Substantia nigra (tissue), 51 donors: ENCODE measurements at places on chromosomes 1 and 21.

GRCh38 chr21:38460171-38460742 lies 38.0 kb downstream of the ERG start:
- DNase-seq: no peak

DNA sequence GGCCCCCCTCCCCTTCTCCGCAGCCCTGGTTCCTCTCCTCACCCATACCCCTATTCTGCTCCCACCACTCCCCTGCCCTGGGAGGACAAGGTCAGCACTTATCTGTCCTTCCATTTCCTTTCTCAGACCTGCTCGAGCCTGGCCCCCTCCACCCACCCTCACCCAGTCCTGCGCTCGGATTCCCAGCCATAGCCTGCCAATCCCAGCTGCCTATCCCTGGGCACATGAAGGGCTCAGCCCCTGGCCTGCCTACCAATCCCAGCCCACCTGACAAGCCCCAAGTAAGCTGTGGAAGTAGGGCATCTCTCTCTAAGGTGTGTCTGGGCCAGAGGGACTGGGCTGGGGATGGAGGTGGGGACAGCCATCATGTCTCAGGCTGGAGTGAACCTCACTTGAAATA lies 5.4 kb downstream of the BLACAT1 start:
- DNase-seq: no peak

GRCh38 chr1:196462086-196462485 lies 146.2 kb downstream of the KCNT2 start:
- DNase-seq: no peak

- DNase-seq: no peak
These were observed 1.3 kb upstream of the UBE2J2 start for GRCh38 chr1:1274931-1275431.

GRCh38 chr1:27303509-27303908 lies 18.5 kb upstream of the TMEM222 start:
- DNase-seq: no peak

- DNase-seq: no peak
These were observed 7.4 kb downstream of the USP48 start for GRCh38 chr1:21775550-21775914.

- DNase-seq: no peak
These were observed 28.2 kb downstream of the PTGER3 start for GRCh38 chr1:71019233-71019969.

DNA sequence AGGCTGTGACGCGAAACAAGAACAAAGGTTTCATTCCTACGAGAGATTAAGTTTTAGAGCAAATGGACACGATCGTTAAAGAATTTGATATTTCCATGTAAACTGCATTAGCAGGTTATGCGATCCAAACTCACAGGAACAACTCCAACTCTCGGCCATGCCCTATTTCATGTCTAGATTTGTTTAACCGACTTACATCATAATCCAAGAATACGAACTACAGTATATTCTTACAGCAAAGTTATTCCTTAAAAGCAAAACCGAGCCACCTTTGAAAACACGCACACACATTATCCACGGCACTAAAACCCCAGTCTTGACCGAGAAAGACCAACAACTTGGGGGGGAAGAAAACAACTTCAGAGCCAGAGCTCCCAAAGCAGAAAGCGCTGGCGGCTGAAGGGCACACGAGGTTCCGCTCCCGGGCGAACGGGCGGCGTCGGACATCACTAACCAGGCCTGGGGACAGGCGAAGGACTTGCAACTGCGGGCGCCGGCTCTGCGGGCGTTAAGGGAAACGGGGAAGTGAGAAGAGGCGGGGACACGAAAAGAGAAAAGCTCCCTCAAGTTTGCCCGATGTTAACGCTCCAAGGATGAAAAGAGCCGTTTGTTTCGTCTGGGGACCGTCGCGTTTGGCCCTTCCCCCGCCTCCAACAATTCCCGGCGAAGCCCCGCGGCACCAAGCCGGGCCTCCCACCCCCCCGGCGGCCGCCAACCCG lies 690 bp downstream of the B3GALNT2 start:
- DNase-seq: peak; percentile 14

DNA sequence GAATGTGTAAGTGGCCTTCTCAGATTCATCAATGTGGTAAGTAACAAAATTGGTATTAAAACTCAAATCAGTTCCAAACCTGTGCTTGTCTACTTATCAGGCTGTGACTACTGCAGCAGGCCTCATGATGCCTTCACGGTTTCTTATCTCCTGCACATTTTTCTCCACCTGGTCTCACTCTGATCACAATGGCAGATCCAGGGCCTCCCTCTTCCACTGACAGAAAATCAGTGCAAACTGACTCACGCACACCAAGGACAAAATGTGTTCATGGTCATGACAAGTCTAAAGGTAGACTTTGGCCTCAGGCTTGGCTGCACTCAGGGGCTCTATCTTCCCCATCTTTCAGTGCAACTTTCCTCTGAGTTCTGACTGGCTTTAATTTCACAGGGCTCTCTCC lies 56.7 kb upstream of the ATP1A1 start:
- no peak for DNase-seq

DNA sequence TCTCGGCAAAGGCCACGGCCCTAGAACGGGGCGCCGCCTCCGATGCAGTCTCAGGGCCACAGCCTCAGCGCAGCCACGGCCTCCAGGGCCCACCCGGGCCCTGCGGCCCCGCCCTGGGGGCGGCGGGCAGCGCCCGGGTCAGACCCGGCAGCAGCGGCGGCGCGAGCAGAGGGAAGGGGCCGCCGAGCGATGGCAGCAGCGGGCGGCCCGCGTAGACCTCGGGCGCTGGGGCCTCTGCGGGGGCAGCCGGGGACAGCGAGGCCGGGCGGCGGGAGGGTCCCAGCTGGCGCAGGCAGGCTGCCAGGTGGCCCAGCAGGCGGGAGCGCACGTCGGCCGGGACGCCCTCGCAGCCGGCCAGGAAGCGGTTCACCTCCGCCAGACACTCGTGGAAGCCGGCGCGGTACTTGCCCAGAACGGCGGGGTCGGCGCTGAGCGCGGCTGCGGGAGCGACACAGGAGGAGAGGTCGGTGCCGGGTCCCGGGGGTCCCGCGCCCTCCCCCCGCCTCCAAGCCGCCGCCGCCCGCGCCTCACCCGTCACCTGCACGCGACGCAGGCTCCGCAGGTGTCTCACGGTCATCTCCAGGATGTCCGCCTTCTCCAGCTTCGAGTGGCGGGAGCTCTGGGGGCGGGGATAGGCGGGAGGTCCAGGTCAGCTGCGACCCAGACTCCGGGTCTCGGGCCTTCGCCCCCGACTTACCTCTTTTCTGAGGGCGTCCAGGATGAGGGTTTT lies 737 bp downstream of the HES4 start:
- DNase-seq: no peak

DNA sequence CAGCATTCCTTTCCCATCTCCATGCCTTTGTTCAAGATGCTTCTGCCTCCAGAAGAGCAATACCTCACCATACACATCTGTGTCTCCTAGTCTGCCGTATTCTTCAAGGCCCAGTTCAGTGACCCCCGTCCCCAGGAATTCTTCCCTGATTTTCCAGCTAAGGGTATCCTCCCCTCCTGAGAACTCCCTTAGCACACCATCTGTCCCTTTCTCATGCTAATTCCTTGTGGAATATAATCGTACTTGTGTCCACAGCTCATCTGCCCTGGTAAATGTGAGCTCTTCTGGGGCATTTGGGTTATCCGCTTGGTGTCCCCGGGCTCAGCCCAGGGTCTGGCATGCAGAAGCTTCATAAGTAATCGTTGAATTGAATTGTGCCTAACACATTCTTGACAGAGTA lies 40.9 kb downstream of the BEND5 start:
- no peak for DNase-seq

DNA sequence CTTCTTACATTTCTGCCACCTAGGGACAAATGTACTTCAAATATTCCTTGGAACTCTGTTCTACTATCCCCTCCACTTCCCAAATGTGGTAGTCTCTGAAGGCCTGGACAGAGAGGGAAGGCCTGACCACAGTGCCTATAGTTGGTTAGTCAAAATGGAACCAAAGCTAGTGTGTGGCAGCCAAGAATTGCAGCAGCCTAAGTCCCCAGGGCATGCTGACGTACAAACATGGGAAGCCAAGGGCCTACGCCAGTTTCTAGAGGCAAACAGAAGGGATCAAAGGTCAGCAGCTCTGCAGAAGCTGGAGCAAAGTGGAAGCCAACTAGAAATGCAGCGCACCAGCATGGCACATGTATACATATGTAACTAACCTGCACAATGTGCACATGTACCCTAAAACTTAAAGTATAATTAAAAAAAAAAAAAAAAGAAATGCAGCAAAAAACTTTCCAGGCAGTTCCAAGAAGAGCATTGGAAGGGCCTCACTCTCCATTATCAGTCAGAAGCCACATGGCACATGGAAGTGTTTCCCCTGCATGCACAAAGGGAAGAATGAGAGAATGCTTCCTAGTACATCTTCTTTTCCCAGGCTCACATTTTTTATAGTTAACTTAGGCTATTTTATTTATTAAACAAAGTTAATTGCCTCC lies 39.4 kb upstream of the GADD45A start:
- DNase-seq: no peak

DNA sequence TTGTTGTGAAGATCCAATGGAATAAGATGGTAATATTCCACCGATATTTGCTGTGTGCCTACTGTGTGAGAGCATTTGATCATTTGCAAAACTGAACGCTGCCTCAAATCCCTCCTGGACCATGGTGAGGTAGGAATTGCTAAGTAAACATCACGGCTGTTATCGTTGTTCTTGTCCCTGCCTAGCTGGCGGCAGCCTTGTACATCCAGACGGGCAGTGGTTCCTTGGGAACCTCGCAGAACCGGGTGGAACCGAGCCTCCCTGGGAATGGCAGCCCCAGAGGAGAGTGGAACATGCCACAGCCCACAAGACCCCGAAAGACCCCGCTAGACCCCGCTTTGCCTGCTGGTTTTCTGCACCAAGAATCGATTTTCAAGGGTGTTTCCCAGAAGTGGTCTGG lies 60.9 kb downstream of the TAS1R2 start:
- no peak for DNase-seq

- no peak for DNase-seq
These were observed 26.7 kb downstream of the RGSL1 start for GRCh38 chr1:182476625-182477024.

GRCh38 chr21:41480086-41480690 lies 27.8 kb downstream of the TMPRSS2 start:
- DNase-seq: no peak

DNA sequence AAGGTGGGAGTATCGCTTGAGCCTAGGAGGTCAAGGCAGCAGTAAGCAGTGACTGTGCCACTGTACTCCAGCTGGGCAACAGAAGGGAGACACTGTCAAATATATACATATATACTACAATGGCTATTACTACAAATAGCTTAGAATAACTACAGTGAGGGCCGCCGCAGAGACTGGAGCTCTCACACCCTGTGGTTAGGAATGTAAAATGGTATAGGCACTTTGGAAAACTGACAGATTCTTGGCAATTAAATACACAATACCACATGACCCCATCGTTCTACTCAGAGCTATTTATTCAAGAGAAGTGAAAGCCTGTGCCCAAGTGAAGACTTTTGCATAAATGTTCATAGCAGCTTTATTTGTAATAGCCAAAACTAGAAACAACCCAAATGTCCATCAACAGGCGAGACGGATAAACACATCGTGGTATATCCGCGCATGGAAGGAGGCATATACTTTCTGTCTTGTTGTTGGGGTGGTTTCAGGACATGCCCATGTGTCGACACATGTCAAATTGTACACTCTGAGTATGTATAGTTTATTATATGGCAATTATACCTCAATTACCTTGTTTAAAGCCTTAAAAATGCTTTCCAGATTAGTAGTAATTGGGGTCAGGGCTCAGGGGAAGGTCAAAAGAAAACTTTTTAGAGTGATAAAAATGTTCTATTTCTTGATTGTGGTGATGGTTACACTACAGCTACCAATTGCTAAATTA lies 123.4 kb downstream of the RIPK4 start:
- no peak for DNase-seq

- no peak for DNase-seq
These were observed 35.6 kb upstream of the SLC16A1 start for GRCh38 chr1:112991402-112992120.

DNA sequence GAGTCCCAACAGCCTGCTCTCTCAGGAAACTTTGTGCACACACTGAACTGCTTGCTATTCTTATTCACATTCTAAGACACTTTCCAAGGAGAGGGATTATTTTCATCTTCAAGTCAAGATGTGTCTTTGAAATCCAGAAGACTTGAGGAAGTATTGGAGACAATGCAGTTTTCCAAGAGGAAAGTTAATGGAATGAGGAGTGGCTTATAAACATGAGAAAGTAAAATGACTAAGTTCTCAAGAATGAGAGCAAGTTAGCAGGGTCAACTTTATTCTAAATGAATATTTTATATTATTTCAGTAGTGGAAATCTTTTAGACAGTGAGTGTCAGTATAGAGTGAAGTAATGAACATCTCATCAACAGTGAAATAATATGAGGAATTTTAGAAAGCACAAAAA lies 1239.3 kb downstream of the MRPL39 start:
- DNase-seq: no peak

GRCh38 chr1:26694638-26695355 lies 1.0 kb upstream of the ARID1A start:
- no peak for DNase-seq

DNA sequence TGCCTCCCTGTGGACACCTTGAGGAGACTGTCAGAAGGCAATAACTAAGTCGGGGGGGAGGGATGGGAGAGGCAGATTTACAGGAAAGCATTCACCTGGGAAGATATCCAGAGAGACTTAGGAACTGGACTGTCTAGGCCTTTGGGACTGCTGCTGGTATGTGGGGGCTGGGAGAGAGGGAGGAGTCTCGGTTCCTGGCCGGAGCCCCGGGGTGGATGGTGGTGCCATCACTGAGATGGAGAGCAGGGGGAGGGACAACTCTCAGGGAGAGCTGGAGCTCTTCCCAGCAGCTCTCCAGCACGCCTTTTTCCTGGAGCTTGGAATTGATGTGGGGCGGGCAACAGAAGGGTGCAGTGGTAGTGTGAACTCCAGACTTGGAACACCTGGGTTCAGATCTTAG lies 22.1 kb downstream of the PTPRF start:
- peak; percentile 34 for DNase-seq

GRCh38 chr21:27371975-27372331 lies 405.1 kb upstream of the ADAMTS5 start:
- DNase-seq: no peak

- DNase-seq: no peak
These were observed 64.0 kb upstream of the HMCN1 start for GRCh38 chr1:185670187-185670627.

- no peak for DNase-seq
These were observed 1037.2 kb downstream of the ADGRL2 start for GRCh38 chr1:82837766-82838465.

DNA sequence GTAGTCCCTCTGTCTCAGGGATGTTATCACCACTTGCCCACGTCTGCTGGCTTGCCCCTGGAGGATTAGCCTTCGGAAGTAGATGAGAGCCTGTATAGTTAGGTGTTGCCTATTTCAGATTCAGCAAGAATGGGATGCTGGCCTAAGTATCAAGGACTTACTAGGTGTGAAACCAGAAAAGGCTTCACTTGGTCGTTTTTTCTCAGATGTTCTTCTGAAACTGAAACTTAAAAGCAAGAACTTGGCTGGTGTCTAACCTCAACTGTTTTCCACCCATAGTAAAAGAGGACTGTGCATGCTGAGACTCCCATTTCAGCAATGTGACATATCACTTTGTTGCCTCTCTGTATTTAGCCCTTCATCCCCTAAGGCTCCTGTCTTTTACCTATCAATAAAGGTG lies 67.0 kb upstream of the LRRC53 start:
- DNase-seq: no peak
